ENCODE measurements at places on chromosomes 7 and 10.

GRCh38 chr10:123703195-123703790, 37.1 kb downstream of the GPR26 start:
- no peak for DNase-seq

GRCh38 chr10:94307046-94307615, 55.6 kb downstream of the NOC3L start:
- DNase-seq, result no peak

DNA sequence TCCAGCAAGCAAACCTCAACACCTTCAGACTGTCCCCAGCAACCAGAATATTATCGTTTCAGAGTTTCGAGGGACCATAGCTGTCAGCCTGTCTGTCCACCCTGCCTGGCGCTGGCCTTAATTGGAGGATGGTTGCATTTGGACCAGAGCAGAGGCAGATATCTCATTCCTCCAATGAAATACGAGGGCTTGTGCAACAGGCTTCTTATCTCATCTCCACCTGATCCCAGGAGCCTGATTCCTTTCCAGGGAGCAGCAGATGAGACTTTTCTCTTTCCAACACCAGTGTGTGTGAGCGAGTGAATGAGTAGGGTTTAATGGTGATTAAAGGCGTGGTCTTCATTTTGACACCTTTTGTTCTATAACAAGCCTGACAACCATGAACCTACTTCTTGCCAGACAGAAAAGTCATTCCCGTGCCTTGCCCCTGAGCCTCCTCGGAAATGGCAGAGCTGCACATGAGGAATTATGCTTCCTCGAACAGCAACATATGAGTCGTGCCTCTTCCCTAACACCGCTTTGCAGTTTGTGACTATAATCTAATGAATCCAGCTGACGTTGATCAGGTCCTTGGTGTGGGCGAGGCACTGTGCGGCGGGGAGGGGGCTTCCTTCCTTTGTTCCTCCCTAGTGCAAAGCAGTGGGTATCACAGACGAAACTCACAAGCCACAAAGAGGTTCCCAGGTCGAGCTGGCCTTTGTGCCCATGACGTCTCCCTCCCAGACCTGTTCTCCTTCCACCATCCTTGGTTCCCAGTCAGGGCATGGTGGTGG, 147.4 kb downstream of the CUX1 start:
- no peak for DNase-seq

GRCh38 chr10:43115881-43116595, 22.2 kb upstream of the CSGALNACT2 start:
- no peak for DNase-seq

DNA sequence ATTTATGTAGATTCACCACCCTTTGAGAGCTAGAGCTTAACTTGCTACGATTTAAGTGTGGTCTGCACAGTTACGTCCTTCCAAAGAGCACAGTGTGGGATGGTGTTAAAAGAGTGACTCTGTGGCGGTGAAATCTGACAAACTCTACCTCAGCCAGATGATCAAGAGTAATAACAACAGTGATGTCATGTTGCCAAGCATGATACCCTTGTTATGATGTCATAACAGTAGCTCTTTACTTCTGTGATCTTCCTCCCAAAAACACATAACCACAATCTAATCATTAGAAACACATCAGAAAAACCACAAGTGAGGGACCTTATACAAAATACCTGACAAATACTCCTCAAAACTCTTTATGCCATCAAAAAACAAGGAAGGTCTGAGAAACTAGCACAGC, 649.3 kb downstream of the POM121L12 start:
- DNase-seq, result no peak

DNA sequence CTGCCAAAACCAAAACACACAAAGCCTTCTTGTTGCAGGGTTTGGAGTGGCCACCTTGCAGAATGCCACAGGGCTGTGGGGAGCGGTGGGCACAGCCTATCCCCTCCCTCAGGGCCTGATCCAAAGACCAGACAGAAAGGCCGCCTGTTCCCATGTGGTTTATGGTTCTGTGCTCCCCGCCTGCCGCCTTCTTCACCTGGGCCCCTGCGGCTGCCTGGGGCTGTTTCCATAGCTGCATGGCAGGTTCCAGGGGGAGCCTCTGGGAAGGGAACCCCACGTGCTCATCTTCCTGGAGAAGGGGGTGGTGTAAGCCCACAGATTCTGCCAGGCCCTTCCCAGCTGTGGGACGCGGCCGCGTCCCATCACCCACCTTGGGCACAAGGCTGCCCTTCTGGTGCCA, 70.7 kb upstream of the EZH2 start:
- no peak for DNase-seq

DNA sequence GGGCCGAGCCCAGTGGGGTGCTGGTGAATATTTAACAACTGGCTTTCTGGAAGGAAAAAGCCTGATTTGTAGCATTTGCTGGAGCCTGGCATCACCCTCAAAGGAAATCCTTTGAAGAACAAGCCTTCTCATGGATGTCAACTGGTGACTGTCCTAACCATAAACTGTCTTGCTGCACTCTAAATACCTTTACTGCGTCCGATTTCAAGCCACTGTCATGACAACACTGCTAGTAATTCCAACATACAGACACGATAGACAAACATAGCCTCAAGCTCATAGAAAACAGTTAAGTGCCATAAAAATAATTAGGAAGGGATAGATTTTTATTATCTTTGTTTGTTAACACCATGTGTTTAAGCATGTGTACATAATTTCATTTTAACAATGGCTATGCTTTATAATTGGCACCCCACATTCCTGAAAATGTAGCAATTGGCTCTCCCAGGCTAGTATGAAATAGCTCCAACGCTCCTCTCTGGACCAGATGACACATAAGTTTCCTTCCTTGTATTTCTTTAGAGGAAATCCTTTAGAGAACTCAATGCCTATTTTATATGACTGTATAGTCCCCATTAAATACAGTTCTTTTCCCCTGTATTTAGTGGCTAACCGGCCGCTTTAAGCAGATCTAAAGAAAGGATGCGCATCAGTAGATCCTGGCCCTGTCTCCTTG, 273.4 kb downstream of the PRPF18 start:
- no peak for DNase-seq

DNA sequence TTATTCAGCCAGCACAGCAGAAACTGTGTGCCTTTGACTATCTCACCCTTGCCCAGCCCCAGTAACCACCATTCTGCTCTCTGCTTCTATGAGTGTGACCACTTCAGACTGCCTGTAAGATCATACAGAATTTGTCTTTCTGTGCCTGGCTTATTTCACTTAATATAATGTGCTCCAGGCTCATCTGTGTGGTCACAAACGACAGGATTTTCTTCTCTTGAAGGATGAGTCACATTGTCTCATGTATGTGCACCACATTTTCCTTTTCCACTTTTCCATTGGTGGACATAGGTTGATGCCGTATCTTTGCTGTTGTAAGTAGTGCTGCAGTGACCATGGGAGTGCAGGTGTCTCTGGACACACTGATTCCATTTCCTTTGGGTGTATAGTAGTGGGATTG, 122.5 kb upstream of the LANCL2 start:
- no peak for DNase-seq

DNA sequence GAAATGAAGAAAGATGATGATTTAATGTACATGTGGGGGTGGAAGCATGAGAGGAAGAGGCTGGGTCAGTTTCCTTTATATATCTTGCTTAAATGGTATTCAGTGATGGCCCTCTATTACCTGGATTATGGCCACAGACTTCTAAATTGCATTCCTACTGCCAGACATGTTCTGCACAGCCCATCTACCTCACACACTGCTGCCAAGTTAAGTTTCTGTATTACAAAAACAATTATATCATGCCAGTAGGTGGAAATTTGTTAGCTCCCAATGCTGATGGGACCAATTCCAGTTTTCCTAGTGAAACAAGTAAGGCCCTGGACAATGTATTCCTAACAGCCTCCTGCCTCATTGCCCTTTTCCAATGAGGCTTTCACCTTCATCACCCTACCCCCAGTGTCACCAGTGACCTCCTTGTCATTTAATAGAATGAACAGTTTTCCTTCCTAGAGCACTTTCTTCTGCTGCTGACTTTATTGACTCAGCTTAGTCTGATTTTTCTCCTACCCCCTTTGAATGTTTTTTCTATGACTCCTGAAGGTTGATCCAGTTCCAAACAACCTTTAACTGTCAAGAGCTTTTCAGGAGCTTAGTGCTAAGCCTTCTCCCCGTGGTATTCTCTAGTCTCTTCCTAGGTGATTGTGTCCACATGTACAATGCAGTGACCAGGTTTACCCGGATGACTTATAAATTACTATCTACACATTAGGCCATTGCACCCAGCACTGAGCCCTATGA, 316.6 kb upstream of the ANKRD30A start:
- no peak for DNase-seq

- no peak for DNase-seq
Measured at GRCh38 chr10:86664341-86665217, 3.7 kb upstream of the LDB3 start.

DNA sequence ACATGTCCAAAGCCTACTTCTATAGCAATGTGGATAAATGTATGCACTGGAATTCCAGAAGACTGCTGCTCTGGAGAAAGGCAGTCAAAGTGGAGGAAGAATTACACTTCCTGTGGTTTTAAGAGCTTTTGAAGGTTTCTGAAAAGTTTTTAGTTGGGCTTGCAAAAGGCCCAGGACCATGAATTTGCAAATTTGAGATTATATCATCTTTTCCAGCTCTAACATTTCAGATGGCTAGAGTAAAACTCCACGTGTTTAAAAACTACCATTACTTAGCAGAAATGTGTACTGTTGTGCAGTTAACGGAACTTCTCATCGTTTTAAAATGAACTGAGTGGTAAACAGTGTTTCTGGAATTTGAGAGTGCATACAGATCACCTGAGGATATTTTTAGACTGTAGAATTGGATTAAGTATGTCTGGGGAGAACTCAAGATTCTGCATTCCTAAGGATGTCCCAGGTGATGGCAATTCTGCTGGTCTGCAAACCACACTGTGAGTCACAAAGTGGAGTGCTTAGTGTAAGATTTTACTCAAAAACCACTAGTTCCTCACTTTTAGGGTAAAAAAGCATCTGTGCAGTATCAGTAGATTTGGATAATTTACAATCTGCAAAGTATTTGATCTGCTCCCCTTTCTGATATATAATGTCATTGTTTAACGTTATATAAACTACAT, 32.9 kb upstream of the CCDC71L start:
- no peak for DNase-seq

- no peak for DNase-seq
Measured at GRCh38 chr10:43086321-43086942, 9.6 kb downstream of the RET start.

- no peak for DNase-seq
Measured at GRCh38 chr7:22082553-22082885, 136.8 kb upstream of the CDCA7L start.

GRCh38 chr10:132110713-132111112, 45.0 kb downstream of the JAKMIP3 start:
- no peak for DNase-seq

DNA sequence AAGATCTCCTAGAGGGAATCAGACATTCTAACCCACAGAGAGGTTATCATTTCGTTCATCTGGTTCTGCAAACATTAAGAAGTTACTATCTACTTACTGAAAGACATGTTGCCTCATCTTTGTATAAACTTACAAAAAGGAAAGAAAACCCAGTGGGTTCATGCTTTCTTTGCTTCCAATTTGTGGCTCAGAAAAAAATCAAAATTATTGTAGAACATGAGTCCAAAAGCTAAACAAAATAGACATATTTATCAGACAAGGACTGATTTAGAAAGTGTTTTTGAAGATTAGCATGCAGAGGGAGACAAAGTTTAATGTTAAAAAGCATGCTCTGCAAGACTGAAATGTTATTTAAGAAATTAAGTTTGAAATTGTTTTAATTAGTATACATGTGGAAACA, 123.1 kb downstream of the MBL2 start:
- DNase-seq, result no peak

GRCh38 chr7:1994931-1995330, 237.8 kb downstream of the MAD1L1 start:
- no peak for DNase-seq

DNA sequence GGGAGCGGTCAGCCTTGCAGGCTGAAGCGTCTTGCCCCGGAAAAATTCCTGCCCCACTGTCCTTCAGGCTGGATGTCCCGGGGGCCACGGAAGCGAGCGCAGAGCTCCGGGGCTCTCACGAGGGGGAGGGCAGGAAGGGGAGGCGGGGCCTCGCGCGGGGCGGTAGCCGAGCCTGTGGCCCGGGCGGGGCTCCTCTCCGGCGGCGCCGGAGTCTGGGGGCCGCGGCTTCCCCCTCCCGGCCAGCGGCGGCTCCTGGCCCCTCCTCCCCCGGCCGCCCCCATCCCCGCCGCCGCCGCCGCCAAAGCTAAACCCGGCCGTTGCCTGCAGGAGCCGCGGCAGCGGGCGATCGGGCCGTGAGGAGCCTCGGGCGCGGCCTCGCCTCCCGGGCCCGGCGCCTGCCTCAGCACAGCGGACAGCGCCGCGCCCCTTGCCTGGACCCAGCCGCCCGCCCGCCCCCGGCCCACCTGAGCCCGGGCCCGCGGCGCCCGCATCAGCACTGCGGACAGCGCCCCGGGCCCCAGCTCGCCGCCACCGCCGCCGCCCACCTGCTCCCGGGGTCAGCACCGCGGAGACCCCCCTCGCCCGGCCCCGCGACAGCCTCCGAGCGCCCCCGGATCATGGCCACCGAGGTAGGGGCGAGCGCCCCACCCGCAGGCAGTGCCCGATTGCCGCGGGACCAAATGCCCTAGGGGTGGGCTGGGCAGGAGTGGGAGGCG, at the start of gene GOLGA7B:
GOLGA7B (plus strand) TSS at position 157 of the 716 bp plus-strand sequence; CDS start at position 618, 461 bp downstream.
- peak; percentile 63 for DNase-seq

Data from CD8-positive, alpha-beta memory T cell (primary cell).